ENCODE measurements at places on chromosomes 2 and 18. TPM values are rescaled to one million over a fixed set of nuclear protein-coding genes. Genes with fewer than 3 reads are reported as not detected.

Gene EML4
- 99.6 TPM for total RNA-seq

Gene THOC1
- total RNA-seq, result 46.7 TPM

Gene XDH
- 0.17 TPM for total RNA-seq

Gene CCDC88A
- total RNA-seq, result 9.5 TPM

Gene GAL3ST2
- total RNA-seq, result not detected

DNA sequence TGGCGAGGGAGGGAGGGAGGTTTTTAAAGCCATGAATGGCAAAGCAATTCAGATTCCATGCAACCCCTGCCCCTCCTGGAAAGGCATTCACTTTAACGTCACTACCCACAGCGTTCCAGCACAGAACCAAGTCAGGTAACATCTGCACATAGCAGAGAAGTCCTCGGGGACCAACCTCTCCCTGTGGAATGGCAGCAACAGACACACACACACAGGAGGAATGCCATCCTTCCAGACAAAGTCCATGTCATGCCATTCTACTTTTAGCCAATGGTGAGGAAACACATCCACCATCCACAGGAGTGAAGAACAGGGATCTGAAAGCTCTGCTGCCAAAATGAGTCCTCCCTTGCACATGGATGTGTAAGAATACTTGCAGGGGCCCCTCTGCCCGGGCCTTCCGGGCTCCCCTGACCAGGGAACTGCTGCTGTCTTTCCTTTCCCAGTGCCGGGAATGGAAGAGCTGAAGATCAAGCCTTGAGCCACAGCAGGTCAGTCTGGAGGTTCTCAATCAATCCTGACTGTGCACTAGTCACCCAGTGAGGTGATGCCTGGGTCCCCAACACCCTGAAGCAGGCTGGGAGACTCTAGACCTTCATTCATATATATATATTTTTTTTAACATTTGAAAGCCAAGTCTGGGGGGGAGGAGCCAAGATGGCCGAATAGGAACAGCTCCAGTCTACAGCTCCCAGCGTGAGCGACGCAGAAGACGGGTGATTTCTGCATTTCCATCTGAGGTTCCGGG lies 63.7 kb downstream of the UXS1 start:
- no peak for DNase-seq
- no peaks in the 10 kb centered on the region for H3K27me3 ChIP-seq
- H3K36me3 ChIP-seq, result peaks cover 33% of the 10 kb centered on the region
- peaks cover 20% of the 10 kb centered on the region for H3K4me1 ChIP-seq
- peak overlapping the region; percentile 30 for H3K4me3 ChIP-seq

DNA sequence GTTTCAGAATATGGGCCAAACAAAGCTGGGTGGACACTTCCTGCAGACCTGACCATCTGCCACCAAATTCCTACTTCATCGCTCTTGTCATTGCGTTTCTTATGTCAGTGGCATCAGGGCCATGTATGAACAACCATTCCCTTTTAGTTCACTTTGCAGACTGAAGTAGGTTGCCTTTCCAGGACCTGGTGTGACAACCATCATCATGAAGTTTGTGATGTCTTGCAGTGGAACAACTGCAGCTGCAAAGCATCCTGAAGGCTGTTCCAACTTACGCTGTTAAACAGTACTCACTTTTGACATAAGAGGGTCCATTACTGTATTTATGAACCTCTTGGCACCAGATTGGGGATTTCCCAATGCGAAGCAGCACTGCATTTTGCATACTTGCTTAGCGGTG lies 511.6 kb downstream of the ARHGAP15 start:
- H3K4me1 ChIP-seq, result peaks cover 4% of the 10 kb centered on the region
- no peak for DNase-seq
- no peaks in the 10 kb centered on the region for H3K27me3 ChIP-seq
- H3K27ac ChIP-seq, result no peak overlapping the region

DNA sequence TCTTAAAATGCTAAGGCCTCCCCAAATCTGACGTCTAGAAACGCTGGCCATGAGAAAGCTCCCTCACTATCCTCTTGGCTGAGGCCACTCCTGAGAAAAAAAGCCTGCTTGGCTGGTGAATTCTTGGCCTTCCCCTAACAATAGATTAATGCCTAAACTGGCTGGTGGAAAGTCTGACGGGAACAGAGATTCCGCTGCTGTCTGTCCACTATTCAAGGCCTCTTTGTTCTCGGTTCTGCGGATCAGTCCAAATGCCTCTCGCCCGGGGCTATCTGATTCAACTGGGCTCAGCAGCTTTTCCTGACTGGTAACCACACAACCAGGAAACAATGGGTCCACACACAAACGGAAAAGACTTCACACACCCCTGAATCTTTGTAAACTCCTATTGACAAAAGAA lies 27.2 kb downstream of the PXDN start:
- no peak overlapping the region for H3K27ac ChIP-seq
- no peaks in the 10 kb centered on the region for H3K27me3 ChIP-seq
- no peak overlapping the region for H3K4me3 ChIP-seq
- H3K36me3 ChIP-seq, result no peaks in the 10 kb centered on the region

- H3K36me3 ChIP-seq, result no peaks in the 10 kb centered on the region
- no peaks in the 10 kb centered on the region for H3K4me1 ChIP-seq
- no peak overlapping the region for H3K4me3 ChIP-seq
- no peak for DNase-seq
Observed at GRCh38 chr2:217339753-217340152, 479.9 kb upstream of the TNP1 start.

DNA sequence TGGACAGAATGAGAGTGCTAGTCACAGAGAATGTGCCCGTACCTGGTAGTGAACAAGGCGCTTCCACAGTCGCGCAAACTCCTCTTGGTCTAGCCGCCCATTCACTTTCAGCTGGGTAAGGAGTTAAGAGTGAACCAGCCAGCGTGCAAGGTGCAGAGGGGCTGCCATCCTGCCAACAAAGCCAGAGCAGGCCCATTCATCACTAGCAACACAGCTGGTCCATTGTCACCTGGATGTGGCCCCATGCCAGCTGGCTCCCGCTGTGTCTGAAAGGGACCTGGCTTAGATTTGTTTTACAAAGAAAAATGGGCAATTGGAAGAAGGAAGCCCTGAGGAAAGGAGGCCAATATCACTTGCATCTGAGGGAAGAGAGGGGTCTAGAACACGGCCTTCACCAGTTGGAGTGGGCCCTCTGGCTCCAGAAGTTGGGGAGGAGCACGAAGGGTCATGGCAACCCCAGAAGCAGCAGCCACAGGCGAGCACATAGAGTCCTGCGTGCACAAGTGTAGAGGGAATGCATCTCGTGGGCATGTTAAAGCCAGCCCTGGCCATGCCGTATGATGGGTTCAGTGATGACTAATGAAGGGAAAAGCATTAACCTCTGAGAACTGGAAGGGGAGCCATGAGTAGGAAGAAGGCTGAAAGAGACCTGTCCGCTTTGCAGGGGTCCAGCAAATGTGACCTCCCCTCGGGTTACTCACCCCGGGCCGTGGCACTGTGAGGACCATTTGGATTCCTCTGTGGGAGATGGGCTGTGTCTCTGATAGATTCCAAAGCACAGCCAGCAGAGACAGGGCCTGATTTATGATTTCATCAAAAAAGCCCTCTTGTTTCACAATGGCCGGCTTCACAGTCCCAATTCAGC lies 70.6 kb downstream of the CAPN13 start:
- DNase-seq, result no peak
- H3K4me1 ChIP-seq, result no peaks in the 10 kb centered on the region
- H3K27me3 ChIP-seq, result peaks cover 4% of the 10 kb centered on the region

DNA sequence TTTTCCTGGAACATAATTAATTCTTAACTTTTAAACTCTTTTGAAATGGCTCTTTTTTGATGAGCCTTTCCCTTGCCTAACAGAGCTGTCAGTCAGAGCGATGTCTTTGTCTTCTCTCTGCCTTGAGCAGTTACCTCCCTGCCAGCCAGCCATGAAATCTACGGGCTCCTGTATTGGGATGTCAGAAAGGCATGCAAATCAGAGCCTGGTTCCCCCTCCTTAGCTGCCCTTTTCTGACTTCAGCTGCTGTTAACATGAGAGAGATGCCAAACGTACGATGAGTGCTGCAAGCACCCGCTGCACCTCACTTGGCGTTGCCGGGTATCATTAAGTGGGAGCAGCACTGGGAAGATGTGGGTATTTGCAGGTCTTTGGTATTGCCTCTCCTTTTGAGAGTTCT lies 131.4 kb upstream of the BOD1L2 start:
- H3K4me3 ChIP-seq, result no peak overlapping the region
- H3K27ac ChIP-seq, result no peak overlapping the region
- no peak for DNase-seq
- peaks cover 21% of the 10 kb centered on the region for H3K4me1 ChIP-seq
- no peaks in the 10 kb centered on the region for H3K36me3 ChIP-seq

Data from activated CD4-positive, alpha-beta T cell treated with anti-CD3 and anti-CD28 coated beads, Interleukin-2, amount 10 ng/mL, durations not matched to agents 7 days and 5 days (primary cell).